ENCODE measurements at places on chromosomes 4 and X. TPM values are rescaled to one million over a fixed set of nuclear protein-coding genes. Genes with fewer than 3 reads are reported as not detected.

GRCh38 chr4:109939190-109939589 is 26.5 kb downstream of the EGF start:
- DNase-seq, result no peak

Gene KLHL13
- total RNA-seq, result 10.4 TPM

DNA sequence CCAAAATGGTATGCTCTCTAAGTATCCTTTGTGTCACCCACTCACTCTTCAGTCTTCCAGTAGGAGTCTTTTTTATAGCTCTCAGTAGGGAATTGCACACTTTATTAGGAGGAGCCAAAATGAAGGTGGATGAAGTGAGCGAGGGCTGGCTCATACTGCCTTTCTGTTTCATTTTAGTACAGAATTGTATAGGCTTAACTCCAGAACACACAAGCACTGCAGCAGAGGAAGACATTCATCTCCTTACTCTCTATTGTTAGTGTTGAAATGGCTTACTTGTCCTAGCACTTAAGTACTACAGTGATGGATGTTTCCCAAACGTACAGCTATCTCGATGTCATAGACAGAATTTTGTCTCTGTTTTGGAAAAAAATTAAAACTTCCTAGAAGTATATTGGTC is 327.3 kb upstream of the ATOH1 start:
- no peak for DNase-seq

GRCh38 chr4:155559915-155560314 is 106.7 kb upstream of the GUCY1A1 start:
- DNase-seq, result no peak

Gene DOCK11
- total RNA-seq, result 0.42 TPM

GRCh38 chr4:10090467-10091250 is 25.9 kb downstream of the WDR1 start:
- DNase-seq, result no peak

Gene BEX1
- not detected for total RNA-seq

Gene ZFYVE28
- 8.6 TPM for total RNA-seq

Gene CXCL9
- total RNA-seq, result not detected

DNA sequence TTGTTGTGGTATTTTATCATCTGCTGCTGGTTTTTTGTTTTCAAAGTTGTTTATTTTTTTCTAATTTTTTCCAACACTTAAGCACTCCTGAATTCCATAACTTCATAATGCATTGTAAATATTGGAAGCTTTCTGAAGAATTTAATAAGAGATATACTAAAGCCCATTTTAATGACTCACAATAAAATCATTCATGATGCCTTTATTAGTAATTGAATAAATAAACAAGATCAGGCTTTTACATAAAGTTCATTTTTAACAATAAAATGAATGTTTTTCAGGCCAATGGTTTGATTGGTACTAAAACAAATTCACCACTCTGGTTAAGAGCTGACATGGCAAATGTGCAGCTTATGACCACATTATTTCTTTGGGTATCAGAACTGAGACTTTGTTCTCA is 408.2 kb upstream of the SMIM31 start:
- DNase-seq, result no peak

- DNase-seq, result no peak
These were observed 5.0 kb downstream of the CACNA1F start for GRCh38 chrX:49228185-49228584.

Gene SMPX
- total RNA-seq, result not detected

- no peak for DNase-seq
These were observed 198.2 kb upstream of the CXorf66 start for GRCh38 chrX:140163371-140164159.

DNA sequence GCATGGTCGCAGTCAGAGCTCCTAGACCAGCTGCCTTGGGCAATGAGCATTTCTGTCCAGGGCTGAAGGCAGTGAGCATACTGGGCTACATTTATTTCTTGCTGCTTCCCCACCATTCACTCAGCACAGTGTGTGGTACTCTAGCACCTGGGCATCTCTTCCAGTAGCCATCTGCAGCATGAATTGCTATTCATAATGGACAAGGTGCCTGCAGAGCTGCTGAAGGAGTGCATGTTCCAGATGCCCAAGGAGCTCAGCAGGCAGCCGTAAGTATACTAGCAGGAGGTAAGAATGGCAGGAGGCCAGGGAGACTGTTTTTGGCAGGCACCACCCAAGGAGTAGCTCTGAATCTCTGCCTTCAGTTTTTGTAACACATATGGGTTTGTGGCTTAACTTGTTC is 110.4 kb upstream of the RXFP1 start:
- DNase-seq, result no peak

GRCh38 chrX:107675823-107676555 is 47.7 kb downstream of the PRPS1 start:
- no peak for DNase-seq

DNA sequence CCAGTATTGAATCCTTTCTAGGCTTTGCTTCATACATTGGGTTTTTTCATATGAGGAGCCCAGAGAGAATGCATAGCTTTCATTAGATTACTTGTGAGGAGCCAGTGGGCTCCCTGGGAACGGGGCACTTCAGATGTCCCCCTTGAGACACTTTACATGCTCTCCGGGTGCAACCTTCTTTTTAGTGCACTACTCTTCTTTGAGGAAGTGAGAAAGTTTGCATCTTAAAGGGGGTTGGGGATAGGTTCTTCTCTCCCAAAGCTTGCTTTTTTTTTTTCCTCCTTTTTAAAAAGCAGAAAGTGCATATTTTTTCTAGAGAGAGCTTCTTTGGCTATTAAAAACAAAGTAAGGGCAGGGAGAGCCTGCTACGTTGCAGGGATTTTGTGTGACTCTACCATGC is 4.3 kb downstream of the HADH start:
- DNase-seq, result no peak

Data from dermis blood vessel endothelial cell (primary cell).